ENCODE measurements at places on chromosomes 5 and 9. TPM values are rescaled to one million over a fixed set of nuclear protein-coding genes. Genes with fewer than 3 reads are reported as not detected.

Gene DNLZ
- total RNA-seq, result 16.5 TPM

Gene ARHGEF28
- total RNA-seq, result 0.47 TPM

Gene DBN1
- total RNA-seq, result 1,261 TPM

Gene KLHL3
- total RNA-seq, result 5.7 TPM

Gene PCDHGA7
- 4.2 TPM for total RNA-seq

Gene SHISAL2B
- not detected for total RNA-seq

Gene CCL28
- 1.1 TPM for total RNA-seq

Gene HAVCR2
- not detected for total RNA-seq

Gene ODF2
- total RNA-seq, result 40.7 TPM

Gene BHMT
- total RNA-seq, result 20.4 TPM

Gene MYOT
- not detected for total RNA-seq

Gene SLC34A1
- total RNA-seq, result not detected

Gene IL12B
- total RNA-seq, result not detected

All from glutamatergic neuron (in vitro differentiated cells).